ENCODE measurements at places on chromosomes 12 and 14. TPM values are rescaled to one million over a fixed set of nuclear protein-coding genes. Genes with fewer than 3 reads are reported as not detected.

- no peak for DNase-seq
These were observed 27.4 kb downstream of the NOS1 start for GRCh38 chr12:117334051-117334450.

DNA sequence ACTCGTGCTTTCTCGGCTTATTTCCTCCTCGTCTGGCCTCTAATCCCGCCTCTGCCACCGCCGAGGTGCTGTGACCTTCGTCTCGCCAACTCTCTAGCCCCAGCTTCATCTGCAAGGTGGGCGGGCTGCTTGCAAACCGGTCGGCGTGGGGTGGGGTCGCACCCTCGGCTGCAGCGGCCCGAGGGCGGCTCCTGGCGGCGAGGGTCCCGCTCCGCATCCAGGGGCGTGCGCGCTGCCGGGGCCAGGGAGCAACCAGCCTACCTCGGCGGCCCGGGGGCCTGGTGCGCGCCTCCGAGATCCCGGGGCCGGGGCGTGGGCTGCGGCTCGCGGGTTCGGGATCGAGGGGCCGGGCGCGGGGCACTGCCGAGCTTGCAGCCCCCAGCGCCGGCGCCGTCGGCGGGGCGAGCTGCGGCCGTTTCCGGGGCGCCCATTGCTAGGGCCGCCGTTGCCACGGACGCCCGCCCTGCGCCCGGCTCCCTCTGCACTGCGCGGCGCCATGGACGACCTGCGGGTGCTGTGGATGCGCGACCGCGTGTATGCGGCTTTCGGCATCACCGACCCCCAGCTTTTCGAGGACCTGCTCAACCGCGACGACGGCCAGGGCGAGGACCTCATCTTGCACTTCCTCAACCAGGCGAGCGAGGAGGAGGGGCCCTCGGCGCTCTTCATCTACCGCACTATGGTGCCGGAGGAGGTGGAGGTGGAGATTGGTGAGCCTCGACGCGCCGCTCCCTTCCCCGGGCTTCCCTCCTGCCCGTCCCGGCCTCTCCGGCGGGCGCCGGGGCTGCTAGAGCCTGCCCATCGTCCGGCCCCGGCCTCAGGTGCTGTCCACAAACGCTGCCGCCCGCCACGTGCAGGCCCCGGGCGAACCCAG is at the start of gene DNAH10:
Gene DNAH10 (plus strand): TSS at position 461 of the 874 bp plus-strand sequence. CDS start 36 bp downstream, at position 497.
- peak; percentile 16 for DNase-seq

DNA sequence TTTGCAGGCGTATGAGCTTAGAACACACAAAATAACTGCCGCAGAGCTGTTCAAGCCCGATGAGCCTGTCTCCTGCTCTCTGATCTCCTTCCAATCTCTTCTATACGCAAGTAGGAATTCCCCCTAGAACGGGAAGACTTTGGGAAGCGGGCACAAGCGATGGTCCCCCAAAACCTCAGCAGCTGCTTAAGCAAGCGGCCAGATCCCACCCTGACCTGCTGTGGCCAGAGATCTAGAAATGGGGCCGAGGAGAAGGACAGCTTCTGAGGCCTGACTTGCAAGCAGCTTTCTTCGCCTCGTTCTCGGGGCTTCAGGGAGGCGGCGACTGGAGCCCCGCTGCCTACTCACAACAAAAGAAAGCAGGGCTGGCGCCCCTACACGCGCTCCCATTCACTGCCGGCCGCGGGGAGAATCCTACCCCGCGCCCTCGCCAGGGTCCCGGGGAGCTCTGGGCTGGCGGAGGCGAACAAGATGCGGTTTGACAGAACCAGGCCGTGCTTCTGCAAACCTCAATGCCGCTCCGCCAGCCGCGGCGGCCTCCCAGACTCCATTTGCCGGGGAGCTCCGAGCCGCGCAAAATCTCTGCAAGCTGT is 922 bp downstream of the TBX5 start:
- no peak for DNase-seq

DNA sequence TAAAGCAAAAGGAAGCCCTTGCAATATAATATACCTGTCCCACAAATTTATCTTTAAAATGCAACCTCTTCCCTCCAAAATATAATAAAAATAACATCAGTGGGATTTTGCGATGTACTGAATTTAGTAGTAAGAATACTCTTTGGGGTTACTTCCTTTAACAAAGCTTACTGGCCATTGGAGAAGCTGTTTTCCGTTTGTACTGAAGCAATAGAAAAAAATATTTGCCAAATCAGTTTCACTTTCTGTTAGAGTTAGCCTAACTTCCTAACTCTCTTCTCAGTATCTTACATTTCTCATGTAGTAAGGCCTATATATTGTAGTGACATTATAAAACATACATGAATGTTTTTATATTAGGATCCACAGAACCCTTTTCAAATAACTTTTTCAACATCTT is 3.7 kb downstream of the MAX start:
- no peak for DNase-seq

The PMEL gene
- polyA plus RNA-seq: 2.4 TPM

DNA sequence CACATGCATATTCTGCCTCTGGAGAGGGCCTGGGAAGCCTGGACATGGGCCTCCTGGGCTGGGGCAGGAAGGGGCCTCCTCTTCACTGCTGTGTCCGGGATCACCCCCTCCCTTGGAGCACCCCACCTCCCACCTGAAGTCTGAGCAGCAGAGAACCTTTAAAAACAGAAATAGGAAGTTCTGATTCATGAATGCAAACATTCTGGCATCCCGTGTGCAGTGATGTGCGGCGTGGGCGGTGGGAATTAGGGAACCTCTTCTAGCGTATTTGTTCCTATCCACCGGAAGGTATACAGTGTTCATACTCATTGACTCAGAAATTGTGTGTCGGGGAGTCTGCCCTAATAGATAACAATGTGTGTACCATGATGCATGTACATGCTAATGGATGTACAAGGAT is 46.2 kb downstream of the C14orf132 start:
- no peak for DNase-seq

DNA sequence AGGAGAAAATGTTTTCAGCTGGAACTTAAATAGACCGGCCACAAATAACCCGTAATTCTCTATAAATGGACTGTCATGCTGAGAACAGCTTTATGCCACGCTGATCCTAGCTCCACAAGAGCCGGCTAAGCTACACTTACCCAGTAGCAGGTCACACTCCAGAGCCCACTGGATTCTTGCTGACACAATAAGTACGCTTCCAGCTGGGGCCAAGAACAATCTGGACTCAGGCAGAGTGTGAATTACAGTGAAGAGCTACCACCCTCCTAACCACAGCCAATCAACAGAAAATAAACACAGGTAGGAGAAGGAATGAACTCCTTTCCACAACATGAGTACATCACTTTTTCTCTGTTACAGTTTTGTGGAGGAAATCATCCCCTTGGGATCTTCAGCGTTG is 531.3 kb downstream of the GALC start:
- DNase-seq: no peak

DNA sequence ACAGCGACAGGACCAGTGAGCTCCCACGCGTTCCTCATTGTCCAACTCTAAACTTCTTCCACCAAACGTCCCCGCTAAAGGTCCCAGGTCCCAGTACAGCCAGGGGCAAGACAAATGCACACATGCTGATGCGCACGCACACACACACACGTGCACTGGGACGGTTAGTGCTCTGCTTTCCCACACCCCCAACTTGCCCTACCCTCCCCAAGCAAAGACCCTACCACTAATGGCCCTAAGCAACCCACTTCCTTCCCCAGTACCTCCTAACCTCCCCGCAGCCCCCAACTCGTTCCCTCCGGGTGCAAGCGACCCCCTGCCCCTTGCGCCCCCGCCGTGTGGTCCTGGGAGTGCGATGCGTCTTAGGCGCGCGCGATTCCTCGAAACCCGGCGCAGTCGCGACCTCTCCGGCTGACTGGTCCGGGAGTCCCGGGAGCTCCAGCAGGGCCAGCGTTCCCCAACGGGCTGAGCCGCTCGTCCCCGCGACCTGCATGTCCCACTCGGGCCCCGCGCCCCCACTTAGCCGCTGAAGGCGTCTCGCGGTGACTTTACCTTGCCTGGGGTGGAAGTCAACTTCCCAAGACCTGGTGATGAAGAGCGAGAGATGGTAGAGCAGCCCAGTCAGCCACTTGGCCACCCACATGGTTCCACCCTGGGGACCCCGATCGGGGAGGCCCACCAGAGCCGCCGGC is 578 bp downstream of the ADAMTS20 start:
- DNase-seq: no peak

The MMP17 gene
- 2.4 TPM for polyA plus RNA-seq

DNA sequence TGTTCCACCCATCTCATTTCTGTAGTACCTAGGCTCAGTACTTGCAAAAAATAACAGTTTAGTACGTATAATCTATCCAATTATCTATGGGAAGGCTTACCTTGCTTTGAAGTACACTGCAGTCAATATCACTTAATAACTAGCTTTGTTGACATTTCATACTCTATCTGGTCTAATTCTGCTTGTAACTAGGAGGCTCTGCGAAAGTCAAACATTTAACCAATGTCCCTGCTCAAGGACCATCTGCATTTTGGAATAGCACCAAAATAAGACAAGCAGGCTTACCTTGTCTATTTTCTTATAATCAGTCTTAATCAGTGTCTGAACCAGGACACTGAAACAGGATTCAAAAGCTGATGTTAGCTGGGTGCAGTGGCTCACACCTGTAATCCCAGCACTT is 39.9 kb downstream of the SLC25A47 start:
- DNase-seq: no peak

The SERPINA6 gene
- 1.4 TPM for polyA plus RNA-seq

- no peak for DNase-seq
These were observed 13.8 kb downstream of the SLC41A2 start for GRCh38 chr12:104944252-104944651.

DNA sequence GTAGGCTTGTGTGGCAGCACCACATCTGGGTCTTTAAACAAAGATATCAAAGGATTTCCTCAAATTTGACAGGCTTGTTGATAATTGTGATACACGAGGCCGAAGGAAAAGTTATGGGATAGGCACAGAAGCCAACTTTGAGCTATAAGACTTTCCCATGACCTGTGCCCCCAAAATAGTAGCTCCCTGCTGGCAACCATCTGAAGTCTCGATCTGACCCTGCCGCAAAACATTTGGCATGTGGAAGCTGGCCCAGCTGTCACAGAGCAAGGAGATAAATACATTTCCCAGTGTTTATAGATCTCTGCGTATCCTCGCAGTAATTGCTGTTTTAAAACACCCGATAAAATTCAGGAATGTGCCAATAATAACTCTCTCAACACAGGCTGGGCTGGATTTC is 26.4 kb upstream of the RGS6 start:
- DNase-seq: no peak

GRCh38 chr12:44584625-44585024 is 291.5 kb downstream of the NELL2 start:
- DNase-seq: no peak

DNA sequence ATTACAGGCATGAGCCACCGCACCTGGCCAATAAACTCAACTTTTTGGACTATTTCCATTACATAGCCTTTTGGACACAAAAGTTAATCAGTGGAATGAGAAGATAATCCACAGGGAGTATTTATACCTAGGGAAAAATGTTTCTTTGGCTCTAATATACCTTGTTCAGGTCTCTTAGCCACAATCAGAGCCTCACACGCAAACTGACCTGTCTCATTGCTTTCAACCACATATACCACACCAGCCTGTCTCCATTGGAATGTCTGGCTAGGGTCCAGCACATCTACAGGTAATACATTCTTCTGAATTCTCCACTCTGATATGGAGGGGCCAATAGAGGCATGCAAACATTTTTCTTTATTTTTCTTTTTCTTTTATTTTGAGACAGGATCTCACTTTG is 3.8 kb upstream of the RBMS2 start:
- DNase-seq: no peak

- no peak for DNase-seq
These were observed 2.5 kb upstream of the SSH1 start for GRCh38 chr12:108859923-108860291.

DNA sequence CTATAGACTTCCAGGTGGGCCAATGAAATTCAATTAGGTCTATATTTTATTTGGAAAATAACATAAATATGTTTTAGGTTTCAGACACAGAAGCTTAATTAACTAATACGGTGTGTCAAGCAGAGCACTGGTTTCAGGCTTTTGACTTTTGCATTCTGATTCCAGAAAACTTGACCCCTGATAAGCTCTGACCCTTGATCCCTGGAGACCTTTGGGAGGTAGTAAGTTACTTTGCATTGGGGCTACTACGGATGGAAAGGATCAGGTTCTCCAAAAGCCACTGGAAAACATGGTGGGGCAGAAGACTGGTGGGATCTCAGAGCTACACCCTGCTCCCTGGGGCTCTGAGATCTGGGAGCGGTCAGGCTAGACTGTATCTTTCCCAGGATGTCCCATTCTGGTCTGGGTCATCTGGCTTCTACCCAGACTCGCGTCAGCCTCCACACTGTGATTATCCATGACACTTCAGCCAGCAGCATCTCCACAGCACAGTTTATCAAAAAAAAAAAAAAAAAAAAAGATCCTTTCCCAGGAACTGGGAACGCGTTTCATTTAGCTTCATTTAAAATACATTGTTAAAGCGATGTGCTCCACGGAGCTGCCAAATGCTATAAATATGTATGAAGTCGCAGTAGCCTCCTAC is 17.8 kb upstream of the EMP1 start:
- DNase-seq: peak; percentile 75

- DNase-seq: no peak
These were observed 411.7 kb upstream of the FLRT2 start for GRCh38 chr14:85118274-85118673.

GRCh38 chr12:11638315-11638916 is 11.1 kb upstream of the ETV6 start:
- DNase-seq: no peak

GRCh38 chr12:27937768-27938167 is 34.8 kb downstream of the PTHLH start:
- DNase-seq: no peak

The CMA1 gene
- not detected for polyA plus RNA-seq

The VWF gene
- polyA plus RNA-seq: 100 TPM

GRCh38 chr12:6231359-6232268 is 31.4 kb downstream of the CD9 start:
- DNase-seq: no peak

The DAO gene
- polyA plus RNA-seq: not detected

- no peak for DNase-seq
These were observed 40.1 kb upstream of the STAB2 start for GRCh38 chr12:103546959-103547358.

The FAR2 gene
- polyA plus RNA-seq: 12.0 TPM

DNA sequence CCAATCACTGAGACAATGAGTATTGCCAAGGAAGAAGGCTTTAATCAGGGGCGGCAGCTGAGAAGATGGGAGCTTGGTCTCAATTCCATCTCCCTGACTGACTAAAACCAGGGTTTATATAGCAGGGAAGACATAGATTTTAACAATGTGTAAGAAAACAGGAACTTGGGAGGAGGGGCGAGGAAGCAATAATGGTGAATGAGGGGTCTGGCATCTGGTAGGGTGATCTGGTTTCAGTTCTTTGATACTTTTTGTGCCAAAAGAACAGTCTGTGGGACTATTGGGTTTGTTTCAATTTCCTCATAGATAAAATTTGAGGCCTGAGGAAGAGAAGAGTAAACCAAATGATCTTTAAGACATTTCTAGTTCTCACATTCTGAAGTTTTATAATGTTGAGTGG is 49.2 kb downstream of the FUT8 start:
- no peak for DNase-seq

The NTS gene
- 8.1 TPM for polyA plus RNA-seq

GRCh38 chr12:65948320-65949008 is 124.2 kb downstream of the HMGA2 start:
- DNase-seq: peak; percentile 93

- no peak for DNase-seq
These were observed 60.3 kb downstream of the RIN3 start for GRCh38 chr14:92573761-92574498.

The FANCM gene
- polyA plus RNA-seq: 11.1 TPM
